ENCODE measurements at places on chromosomes 2 and 18. TPM values are rescaled to one million over a fixed set of nuclear protein-coding genes. Genes with fewer than 3 reads are reported as not detected.

- DNase-seq = no peak
Observed at GRCh38 chr2:30179536-30179935, 32.7 kb downstream of the YPEL5 start.

- DNase-seq = no peak
Observed at GRCh38 chr2:167480986-167481309, 592.7 kb downstream of the XIRP2 start.

DNA sequence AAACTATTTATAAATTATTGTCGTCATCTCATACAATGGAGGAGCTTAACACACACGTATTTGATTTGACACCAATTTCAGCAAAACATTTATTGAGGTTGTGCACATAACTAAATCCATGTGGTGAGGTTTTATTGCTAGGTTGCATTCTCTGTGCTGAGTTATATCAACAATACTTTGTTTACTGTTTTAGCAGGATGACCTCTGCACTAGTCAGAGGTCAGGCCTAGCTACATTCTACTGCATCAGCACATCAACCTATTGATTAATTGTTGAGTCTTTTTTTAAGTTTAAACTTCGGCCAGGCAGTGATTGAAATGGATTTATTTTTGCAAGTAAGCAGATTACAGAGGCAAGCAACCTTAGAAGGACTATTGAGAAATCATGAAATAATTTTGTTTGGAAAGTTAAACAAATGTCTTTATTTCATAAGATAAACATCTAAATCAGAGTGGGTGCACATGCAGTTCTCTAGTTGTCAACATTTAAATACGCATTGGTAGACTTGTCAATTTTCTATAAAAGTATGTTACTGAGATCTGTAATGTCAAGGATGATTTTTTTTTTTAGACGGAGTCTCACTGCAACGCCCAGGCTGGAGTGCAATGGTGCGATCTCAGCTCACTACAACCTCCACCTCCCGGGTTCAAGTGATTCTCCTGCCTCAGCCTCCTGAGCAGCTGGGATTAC lies 75.2 kb upstream of the CD28 start:
- DNase-seq = no peak

DNA sequence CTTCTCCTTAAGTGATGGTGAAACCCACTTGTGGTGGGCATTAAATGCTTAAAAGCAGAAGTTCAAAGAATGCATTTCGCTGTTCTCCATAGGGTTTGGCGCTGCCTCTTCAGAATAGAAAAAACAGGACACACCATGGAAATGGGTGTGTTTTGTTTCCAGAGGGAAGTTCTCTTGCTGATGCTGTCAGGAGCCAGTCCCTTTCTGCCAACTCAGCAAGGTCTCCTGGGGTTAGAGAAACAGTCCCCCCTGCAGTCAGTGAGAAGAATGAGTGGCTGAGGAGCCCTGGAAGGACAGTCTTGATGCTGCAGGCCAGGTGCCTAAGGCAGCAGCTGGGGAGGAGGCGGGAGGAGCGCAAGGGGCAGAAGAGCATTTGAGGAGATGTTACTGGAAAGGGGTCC lies 37.8 kb upstream of the ASAP2 start:
- DNase-seq = no peak

- DNase-seq = no peak
Observed at GRCh38 chr18:66707473-66707872, 103.6 kb upstream of the CDH19 start.

- no peak for DNase-seq
Observed at GRCh38 chr2:15869871-15870270, 70.5 kb upstream of the MYCN start.

GRCh38 chr2:96756788-96757476 lies 3.8 kb upstream of the CNNM4 start:
- no peak for DNase-seq

DNA sequence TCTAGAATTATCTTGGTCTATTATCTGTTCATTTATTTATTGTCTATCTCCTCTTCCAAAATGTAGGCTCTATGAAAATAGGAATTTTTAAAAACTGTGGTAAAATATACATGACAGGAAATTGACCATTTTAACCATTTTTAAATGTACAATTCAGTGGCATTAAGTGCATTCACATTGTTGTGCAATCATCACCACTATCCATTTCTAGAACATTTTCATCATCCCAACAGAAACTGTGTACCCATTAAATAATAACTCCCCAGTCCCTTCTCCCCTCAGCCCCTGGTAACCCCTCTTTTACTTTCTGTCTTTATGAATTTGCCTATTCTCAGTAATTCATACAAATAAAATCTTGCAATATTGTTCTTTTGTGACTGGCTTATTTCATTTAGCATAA lies 71.1 kb upstream of the LCLAT1 start:
- no peak for DNase-seq

GRCh38 chr2:157735532-157735931 lies 106.9 kb upstream of the ACVR1C start:
- no peak for DNase-seq

DNA sequence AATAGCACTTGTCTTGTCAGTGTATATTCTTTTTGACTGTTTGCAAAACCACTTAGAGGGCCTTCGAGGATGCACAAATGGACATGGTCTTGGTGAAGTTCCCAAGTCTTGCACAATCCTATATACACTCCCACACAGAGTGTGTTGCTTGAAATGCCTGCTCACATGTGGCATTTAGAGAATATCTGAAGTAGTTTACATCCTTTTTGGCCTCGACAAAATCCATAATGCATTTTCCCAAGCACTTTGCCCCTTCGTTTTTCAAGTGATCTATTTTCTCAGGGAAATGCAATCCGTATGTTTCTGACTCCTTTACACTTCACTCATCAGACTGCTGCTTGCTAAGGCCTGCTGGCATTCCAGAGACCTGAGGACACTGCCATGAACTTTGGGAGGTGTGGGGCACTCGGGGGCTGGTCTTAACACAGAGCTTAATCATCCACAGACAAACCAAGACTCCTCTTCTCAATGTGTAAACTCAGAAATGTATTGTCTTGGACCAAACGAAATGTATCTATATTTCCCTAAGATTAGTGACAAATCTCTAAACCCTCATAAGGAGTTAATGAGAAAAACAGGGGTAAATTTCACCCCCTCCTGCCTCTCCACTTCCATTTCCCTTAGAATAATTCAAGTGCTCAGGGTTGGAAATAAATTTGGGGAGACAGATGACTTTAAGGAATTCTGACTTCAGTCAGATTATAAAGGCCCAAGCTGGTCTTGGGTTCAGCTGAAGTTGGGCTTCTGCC lies 219.3 kb upstream of the APCDD1 start:
- DNase-seq = no peak

DNA sequence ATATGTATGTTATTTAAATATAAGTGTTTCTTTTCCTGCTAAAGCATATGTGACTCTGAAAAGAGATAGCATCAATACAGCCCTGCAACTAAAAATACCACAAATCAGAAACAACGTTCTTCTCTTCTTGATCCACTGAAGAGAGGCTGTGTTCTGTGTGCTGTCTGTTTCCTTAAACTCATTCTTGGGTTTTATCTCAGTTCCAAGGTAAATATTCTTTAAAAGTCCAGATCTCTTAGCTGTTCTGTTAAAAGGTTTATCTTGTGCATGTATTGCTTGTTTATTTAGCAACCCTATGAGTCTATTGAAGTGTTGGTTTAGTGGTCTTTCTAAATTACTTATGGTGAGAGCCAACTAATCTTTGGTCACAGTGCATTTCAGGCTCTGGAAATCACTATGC lies 173.3 kb upstream of the NT5C1B start:
- no peak for DNase-seq

DNA sequence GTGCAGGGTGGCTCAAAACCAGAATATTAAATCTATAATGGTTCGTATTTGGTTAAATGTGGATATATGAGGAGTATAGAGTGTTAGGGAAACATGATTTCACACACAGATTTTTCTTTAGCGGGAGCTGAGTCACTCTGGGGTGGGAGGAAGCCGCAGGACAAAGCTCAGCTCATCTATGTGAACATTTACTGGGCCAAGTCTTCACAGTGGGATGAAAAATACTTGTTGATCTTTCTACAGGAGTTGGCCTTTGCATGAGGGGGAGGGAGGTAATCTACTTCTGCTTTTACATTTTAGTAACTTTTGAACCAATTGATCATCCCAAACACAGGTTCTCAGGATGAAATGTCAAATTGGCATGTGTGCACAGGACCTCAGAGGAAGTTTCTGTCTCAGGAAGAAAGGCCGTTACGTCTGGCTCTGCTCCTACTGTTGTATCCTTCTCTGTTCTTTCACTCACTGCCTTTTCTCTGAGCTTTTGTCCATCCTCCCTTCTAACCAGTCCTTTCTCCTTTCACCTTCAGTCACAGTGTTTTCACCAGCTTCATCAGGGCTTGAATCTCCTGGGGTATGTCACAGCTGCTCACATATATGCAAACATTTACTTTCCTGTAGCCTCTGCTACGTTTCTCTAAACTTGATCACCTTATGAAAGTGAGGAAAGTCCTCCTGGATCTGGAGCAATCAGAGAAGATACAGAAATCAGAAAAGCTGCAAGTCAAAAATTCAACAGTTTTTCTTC lies 943.3 kb upstream of the FANCL start:
- no peak for DNase-seq

DNA sequence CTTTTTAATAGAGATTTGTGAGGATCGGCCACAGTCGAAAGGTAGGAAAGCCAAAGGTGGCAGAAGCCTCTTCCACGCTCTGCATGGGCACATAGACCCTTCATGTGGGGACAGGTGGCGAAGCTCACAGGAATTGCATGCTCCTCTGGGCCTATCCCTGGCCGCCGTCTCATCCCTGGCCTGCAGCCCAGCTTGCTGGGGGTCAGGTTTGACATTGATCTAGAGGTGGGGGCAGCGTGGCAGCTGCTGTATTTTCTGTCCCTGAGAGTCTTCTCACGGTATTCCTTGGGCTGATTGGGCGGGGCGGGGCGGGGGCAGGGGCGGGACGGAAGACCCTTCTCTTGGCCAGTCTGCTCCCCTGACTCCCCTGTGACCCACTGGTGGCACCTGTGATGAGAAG lies 48.9 kb downstream of the STK25 start:
- DNase-seq = no peak

- no peak for DNase-seq
Observed at GRCh38 chr2:227256605-227257004, 68.4 kb upstream of the MFF start.

DNA sequence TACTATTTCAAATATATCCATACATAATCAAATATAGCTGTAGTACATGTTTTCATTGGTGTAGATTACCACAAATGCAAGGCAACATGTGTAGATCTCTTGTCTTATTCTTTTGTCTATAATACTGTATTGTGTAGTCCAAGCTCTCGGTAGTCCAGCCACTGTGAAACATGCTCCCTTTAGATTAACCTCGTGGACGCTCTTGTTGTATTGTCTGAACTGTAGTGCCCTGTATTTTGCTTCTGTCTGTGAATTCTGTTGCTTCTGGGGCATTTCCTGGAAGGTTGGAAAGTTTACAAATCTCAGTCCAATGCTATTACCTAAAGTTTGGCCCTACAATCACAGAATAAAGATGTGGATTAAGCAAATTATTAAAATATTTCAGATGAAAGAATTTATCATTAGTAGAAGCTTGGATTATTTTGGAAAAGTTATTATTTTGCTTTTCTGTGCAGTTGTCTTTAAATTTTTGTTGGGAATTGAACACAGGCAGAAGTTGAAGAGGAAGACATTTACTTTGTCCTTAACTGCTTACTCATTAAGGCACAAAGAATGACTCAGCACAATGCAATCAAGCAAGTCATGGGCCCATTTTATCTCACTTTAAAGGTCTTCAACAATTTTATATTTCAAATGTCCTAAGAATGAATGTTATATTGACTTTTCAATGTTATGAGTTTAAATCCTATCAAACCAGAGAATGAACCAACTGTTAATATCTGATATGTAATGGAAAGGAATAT lies 103.4 kb upstream of the CAVIN2 start:
- DNase-seq = no peak

GRCh38 chr2:70988726-70989648 lies 5.7 kb downstream of the TEX261 start:
- no peak for DNase-seq

GRCh38 chr2:80167284-80167808 lies 137.2 kb downstream of the LRRTM1 start:
- no peak for DNase-seq

DNA sequence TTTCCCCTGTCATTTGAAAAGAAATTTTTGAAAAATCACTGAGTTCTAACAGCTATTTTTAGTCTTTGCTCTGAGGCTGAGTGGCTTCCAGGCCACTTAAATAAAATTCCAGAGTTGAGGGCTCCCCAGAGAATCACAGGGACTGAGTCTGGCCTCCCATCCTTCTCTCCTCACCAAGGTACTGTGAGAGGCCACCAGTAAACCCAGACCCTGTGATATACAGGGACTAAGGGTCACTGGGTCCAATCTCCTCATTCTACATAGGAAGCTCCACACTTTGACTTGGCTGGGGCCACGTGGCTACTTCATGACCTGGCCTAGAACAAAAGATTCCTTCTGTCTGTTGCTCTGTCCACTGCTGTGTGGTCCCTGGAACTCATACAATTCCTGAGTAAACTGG lies 123.2 kb upstream of the CDCA7 start:
- no peak for DNase-seq

- DNase-seq = no peak
Observed at GRCh38 chr2:40282428-40282827, 169.5 kb downstream of the SLC8A1 start.

GRCh38 chr18:9380101-9380500 lies 45.5 kb downstream of the TWSG1 start:
- no peak for DNase-seq

- DNase-seq = peak; percentile 56
Observed at GRCh38 chr18:32803568-32803967, 30.7 kb upstream of the KLHL14 start.

- no peak for DNase-seq
Observed at GRCh38 chr2:102753563-102754159, 8.2 kb upstream of the TMEM182 start.

DNA sequence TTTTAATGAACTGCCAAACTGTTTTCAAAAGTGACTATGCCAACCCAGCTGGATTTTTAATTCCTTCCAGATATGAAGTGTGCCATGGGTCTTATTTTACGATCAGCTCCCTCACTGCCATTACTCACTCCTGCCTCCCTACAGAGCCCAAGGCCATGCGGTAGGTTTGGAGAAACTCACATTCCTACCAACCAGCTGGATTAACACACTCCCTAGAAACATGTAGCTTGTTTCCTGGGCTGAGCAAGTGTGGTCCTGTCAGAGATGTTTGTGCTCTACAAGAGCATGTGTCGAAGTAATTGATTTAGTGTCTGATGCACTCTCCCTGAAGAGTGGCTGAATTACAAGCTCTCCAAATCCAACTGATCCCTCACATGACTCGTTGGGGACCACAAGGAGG lies 82.5 kb downstream of the SPP2 start:
- DNase-seq = no peak

- DNase-seq = no peak
Observed at GRCh38 chr2:227397562-227397961, 9.8 kb upstream of the SCYGR1 start.

HMSD gene
- polyA plus RNA-seq = 1.3 TPM

NEB gene
- 25.2 TPM for polyA plus RNA-seq

GPR35 gene
- polyA plus RNA-seq = 1.1 TPM

RAMP1 gene
- polyA plus RNA-seq = 6.1 TPM

PARD3B gene
- polyA plus RNA-seq = 36.1 TPM

DIS3L2 gene
- polyA plus RNA-seq = 47.2 TPM

TMEM163 gene
- 2.4 TPM for polyA plus RNA-seq

AMER3 gene
- 0.03 TPM for polyA plus RNA-seq

ALK gene
- 0.32 TPM for polyA plus RNA-seq

TMEFF2 gene
- 9.8 TPM for polyA plus RNA-seq

MCM6 gene
- 62.7 TPM for polyA plus RNA-seq

AKAIN1 gene
- not detected for polyA plus RNA-seq

ARL6IP6 gene
- polyA plus RNA-seq = 58.6 TPM

ONECUT2 gene
- 0.06 TPM for polyA plus RNA-seq

ITPRIPL1 gene
- polyA plus RNA-seq = 4.8 TPM

OSR1 gene
- 4.5 TPM for polyA plus RNA-seq

VAMP5 gene
- polyA plus RNA-seq = 54.2 TPM

SERPINB11 gene
- not detected for polyA plus RNA-seq

TWSG1 gene
- 75.0 TPM for polyA plus RNA-seq

BOD1L2 gene
- not detected for polyA plus RNA-seq

PJVK gene
- polyA plus RNA-seq = 23.4 TPM

All from left renal cortex interstitium (tissue), 4 donors.